ENCODE measurements at places on chromosomes 11 and 22.

- no peak for DNase-seq
Measured at GRCh38 chr22:49368221-49368975, 459.3 kb downstream of the BRD1 start.

GRCh38 chr11:65962141-65962564 is 619 bp downstream of the SART1 start:
- no peak for DNase-seq

GRCh38 chr22:23121424-23121823 is 20.4 kb downstream of the RSPH14 start:
- no peak for DNase-seq

- DNase-seq = no peak
Measured at GRCh38 chr11:131712897-131713296, 342.5 kb downstream of the NTM start.

GRCh38 chr11:12725863-12726682 is 51.9 kb downstream of the TEAD1 start:
- no peak for DNase-seq

DNA sequence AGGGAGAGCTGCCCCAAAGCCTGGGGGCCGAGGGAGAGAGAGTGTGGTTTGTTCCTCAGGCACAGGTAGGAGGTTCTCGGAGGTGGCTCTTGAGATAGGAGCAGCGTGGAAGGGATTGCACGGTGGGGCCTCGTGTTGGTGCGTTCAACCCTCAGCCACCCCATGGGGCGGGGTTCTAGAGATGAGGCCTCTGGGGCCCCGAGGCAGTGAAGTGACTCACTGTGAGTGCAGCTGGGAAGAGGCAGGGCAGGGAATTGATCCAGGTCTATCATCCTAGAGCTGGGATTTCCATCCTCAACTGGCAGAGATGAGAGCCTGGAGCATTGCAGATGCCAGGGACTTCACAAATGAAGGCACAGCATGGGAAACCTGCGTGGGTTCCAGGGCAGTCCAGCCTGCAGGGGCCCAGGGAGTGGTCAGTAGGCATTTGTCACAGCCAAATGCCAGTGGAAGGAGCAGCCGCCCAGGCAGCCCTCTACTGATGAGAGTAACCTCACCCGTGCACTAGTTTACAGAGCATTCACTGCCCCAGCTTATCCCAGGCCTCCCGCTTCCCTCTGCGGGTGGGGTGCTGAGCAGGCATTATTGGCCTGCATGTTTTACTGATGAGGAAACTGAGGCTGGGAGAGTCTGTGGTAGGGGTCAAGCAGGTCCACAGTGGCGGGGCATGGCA is 5.1 kb upstream of the SMARCB1 start:
- DNase-seq = no peak

GRCh38 chr11:43573873-43574272 is 106.7 kb upstream of the HSD17B12 start:
- no peak for DNase-seq

DNA sequence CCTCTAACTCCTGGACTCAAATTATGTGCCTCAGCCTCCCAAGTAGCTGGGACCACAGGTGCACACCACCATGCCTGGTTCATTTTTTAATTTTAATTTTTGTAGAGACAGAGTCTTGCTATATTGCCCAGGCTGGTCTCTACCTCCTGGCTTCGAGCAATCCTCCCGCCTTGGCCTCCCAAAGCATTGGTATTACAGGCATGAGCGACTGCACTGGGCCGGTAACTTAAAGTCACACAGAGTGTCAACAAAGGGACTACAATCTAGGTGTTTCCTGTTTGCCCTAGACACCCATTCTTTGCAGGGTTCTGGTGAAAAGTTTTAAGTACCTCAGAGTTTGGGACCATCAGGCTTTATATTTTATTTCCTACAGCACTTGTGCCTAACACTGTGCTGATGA is 8.4 kb downstream of the UVRAG start:
- DNase-seq = no peak

DNA sequence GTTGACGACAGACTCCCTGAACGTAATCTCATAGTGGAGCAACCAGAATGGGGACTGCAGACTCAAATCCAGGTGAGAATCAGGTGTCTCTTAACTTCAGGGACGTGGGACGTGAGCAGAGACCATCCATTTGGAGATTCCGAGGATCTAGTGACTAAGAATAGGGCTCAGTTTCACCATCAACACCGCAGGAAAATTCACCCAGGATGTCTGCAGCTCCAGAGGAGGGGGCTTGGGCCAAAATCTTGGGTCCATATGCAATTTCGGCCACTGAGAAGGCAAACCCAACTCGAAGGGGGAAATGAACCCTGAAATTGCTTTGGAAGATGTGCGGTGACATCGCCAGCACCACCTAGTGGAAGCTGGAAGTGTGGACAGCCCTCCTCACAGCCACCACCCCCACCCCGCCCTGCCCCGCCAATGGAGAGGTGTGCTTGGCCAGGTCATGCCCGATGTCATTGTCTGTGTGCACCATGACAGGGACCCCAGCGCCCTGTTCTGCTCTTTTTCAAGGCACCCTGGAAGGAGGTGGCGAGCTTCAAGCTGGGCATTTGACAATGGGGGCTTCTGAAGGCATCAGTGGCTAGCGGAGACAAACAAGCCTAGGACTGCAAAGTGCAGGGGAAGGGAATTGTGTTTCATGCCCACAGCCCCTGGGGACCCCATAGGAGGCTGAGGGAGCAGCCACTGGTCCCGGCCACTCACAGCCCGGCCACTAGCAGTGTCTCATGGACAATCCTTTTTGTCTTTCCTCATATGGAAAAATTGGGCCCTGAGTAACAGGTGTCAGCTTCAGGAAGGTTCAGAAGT is 24.8 kb downstream of the APOL1 start:
- DNase-seq = no peak

- no peak for DNase-seq
Measured at GRCh38 chr11:73612601-73613140, 14.8 kb upstream of the FAM168A start.

GRCh38 chr11:117885777-117886176 is 9.3 kb upstream of the FXYD6 start:
- DNase-seq = no peak

GRCh38 chr22:43236411-43237166 is 49.7 kb upstream of the TTLL12 start:
- DNase-seq = no peak

- no peak for DNase-seq
Measured at GRCh38 chr11:109350091-109350490, 71.9 kb upstream of the C11orf87 start.

GRCh38 chr11:61336171-61336935 is 3.3 kb downstream of the TKFC start:
- DNase-seq = no peak

DNA sequence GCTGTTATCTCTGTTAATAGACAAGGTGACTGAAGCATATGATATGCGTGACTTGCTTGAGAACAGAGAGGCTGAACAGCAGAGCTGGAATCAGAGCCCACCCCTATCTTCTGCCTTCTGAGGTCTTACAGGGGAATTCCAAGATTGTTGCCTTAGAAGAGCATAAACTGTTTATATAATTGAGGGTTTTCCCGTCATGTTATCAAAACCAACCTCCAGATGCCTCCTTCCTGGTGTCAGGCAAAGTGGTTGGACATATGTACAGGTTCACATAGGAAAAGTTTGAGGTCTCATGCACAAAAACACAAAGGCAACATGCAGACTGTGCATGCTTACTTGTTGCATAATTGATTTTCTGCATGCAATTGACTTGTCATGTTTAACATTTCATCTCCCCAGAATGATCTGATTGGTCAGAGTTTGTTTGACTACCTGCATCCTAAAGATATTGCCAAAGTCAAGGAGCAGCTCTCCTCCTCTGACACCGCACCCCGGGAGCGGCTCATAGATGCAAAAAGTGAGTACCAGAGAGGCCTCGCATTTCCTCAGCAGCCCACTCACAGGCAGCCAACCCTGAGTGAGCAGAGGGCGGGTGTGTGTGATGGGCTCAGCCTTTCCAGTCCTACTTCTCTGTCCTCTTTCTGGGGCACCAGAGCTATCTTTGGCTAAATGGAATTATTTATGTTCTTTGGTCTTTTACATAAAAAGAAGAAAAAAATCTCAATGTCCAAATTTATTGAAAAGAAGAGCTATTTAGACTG is 88.9 kb downstream of the BMAL1 start:
- no peak for DNase-seq

DNA sequence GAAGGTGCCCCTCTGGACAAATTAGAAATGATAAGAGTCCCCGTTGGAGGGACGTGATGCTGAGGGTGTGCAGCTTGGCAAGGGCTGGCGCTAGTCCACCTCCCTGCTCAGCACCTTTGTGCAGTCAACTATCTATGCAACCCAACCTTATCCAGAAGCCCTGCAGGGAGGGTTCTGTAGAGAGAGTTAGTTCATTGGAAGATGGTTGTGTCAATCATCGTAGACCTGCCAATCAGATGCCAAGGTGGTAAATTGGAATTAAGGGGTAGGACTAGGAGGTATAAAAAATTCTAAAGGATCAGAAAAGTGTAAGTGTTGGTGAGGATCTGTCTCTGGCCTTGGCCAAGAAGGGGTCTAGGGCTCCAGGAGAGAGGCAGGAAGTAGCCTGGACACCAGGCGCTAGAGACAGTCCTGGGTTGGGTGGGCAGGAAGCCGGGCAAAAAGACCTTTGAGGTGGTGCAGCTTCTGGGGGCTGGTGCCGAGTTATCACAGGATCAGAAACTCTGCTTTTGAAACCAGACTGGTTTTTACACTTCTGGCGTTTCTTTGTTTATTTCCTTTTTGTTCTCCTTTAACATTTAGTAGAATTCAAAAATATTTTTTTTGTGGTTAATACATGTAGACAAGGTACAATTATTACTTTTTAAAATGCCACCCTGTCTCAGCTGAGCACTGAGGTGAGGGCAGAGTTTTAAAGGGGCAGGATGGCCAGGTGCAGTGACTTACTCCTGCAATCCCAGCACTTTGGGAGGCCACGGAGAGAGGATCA is 1.6 kb downstream of the C1QTNF6 start:
- no peak for DNase-seq

GRCh38 chr11:126993599-126993998 is 7.0 kb downstream of the KIRREL3 start:
- no peak for DNase-seq

DNA sequence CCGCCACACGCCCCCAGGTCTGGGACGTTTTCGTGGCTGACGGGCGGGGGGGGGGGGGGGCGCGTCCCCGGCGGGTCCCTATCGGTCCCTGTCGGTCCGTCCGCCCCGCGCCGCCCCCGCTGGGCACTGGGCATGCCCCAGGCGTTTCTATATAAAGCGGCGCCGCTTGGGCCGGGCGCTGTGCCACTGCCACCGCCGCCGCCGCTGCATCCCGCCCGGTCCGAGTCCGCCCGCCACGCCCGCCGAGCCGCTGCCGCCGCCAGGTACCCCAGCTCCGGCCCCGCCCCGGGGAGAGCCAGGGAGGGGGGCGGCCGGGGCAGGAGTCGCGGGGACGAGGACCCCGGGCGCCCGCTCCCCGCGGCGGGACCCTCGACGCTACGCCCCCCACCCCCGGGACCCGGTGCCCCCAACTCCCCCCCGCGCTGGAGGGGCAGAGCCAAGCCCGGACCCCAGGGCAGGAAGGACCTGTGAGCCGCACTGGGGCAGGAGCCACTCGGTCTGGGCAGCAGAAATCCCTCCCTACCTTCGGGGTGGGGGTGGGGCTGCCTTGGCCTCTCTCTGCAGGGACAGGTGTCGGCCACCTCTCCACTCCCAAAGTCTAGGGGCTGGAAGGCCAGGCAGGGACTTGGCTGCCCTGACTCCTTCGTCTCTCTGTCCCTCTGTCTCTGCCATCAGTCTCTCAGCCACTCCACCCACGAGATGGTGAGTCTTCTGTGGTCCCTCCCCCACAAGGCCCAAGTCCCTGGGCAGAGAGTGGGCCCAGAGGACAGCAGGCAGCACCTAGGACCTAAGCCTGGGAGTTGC is at the start of gene CARNS1:
Gene CARNS1, plus strand, starts transcription at position 178 of the 804 bp plus-strand sequence. Its CDS starts 522 bp downstream, at position 700.
- no peak for DNase-seq

DNA sequence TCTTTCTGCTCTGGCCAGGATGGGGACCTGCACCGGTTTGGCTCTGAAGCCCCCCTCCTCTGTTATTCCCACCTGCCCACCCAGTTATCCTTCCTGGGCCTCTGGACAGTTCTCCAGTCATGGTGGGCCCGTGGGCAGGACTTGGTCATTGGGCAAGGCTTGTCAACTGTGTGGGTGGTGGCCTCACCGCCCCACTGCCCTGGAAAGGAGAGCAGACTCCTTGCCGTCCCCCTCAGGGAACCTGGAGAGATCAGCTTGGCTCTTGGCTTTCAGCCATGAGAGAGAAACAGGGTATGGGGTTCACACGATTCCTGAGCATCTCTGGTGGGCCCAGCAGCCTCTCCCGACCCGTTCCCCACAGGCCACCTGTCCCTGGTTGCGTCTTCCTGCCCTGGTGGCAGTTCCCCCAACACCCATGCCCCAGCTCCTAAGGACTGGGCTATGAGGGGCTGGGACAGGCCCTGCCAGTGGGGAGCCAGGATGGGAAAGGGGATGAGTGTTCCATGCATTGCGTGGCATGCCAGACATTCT is 92.3 kb downstream of the MORC2 start:
- no peak for DNase-seq
